ENCODE measurements at places on chromosomes 7 and 10.

- no peak for DNase-seq
Observed at GRCh38 chr7:55569797-55570196, 2.5 kb downstream of the VOPP1 start.

- DNase-seq = no peak
Observed at GRCh38 chr10:87861566-87861952, 1.8 kb downstream of the KLLN start.

DNA sequence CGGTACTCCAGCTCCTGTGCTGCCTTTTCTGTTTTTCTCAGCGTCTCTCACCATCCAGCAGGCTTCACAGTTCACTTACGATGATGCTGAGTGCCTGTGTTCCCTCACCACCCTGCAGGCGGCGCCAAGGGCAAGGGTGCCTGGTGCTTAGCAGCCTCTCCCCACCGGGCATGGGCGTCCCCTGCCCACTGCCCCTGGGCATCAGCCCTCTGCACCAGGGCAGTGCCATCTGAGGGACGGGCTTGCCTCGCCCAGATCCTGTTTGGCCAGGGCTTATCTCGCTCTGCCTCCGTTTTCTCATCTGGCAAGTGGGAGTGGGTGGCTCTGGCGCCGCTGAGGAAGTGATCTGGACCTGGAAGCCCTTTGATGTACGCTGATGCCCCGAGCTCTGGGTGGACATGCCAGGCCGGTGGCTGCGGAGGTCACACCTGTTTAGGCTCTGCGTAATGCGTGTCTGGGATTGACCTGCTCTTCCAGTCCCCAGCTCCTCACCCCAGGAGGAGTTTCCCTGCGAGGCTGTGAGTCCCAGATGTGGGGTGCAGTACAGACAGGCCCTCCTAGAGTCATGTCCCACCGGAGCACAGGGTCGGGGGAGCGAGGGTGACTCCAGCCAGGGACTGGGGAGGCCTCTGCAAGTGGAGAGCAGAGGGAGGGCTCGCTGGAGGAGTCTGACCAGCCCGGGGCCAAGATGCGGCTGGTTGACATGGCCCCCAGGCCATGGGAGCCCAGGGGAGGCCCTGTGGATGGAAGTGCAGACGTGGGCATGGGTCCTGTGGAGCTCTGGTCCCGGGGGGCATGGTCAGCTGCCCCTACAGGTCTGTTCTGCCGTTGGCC is 11.8 kb downstream of the TTYH3 start:
- DNase-seq = no peak

GRCh38 chr7:78379148-78379547 is 580.6 kb downstream of the PHTF2 start:
- no peak for DNase-seq

DNA sequence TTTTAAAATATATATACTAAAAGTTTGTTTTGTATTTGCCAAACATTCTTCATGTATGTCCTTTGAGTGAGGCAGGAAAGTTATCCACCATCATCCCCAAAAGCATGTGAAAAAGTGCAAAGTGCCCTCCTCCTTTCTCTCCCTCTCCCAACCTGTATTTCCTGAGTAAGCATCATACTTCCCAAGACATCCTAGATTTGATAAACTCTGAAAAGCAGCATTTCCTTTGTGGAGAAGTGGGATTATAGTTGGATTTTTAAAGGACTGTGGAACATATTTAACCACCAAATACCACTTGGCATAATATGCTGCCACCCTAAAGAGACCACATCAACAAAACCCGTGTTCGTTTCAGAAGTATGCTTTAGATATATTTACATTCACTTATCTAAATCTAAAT is 36.9 kb downstream of the NET1 start:
- no peak for DNase-seq

GRCh38 chr7:45026984-45027773 is 27.2 kb downstream of the CCM2 start:
- DNase-seq = no peak

DNA sequence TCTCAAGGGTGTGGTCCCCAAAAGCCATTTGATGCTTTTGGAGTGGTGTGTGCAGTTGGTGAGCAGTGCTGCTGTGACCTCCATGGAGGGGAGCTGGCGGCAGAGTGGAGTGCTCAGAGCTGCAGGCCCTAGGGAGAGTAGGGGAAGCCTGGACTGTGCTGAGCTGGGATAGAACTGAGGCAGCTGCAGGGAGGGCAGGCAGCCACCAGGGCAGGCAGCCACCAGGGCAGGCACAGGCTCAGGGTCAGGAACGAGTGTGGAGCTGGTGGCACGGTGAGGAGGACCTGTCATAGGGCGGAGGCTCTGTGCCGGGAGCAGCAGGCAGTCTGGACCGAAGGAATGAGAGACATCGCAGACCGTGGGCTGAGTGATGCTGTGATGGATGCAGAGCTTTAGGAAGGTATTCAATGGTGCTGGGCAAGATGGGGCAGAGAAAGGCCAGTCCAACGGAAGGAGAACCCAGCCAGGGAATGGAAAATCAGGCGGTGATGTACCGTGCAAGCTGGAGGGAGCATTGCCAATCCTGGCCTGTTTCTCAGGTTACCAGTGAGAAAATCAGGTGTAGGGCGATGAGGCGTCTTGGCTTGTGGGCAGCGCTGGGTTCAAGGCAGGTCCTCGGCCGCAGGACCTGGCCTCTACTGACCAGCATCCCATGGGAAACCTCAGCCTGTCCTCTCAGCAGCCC is 152.6 kb downstream of the CAMK1D start:
- no peak for DNase-seq

GRCh38 chr10:18229826-18230225 is 89.6 kb downstream of the CACNB2 start:
- DNase-seq = no peak

DNA sequence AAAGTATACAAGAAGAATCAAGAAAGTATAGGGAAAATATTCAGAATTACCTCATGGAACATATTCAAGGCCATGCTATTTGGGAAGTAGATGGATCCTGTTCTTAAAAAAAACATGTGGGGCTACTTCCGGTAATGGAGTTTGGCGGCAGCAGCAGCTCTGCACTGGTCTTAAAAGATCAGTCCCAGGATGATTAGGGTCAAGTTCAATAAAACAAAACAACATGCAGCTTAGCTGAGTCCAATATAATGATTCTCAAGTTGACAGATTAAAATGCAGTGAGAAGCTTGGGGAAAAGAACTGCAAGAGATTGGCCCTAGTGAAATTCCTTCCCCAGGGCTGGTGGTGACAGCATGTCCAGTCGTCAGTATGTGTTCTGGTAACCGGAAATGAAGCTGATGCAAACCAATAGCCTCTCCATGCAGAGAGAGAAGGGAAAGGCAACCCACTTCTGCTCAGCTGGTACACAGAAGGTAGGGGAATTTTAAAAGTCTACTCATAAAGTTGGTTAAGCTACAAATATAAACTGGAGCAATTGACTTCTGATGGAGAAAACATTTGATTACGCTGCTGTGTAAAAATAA is 305.1 kb upstream of the IMMP2L start:
- DNase-seq = no peak

DNA sequence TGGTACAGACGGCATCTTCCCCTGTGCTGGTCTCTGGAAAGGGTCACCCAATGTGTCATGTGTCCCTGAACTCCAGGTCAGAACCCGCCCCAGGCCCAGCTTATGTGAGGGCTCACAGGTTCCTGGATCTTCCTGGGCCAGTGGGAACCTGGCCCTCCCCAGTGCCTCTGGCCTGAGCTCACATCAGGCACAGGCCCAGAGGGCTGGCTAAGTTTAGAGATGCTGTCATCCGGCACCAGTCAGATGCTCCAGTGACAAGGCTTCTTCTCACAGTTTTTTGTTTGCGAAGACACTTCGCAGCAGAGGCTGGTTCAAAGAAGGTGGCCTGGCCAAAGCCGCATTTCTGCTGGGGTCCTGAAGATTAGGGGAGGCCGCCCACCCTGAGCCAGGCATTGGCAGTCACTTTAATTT is 11.8 kb downstream of the CAMK2B start:
- DNase-seq = no peak

DNA sequence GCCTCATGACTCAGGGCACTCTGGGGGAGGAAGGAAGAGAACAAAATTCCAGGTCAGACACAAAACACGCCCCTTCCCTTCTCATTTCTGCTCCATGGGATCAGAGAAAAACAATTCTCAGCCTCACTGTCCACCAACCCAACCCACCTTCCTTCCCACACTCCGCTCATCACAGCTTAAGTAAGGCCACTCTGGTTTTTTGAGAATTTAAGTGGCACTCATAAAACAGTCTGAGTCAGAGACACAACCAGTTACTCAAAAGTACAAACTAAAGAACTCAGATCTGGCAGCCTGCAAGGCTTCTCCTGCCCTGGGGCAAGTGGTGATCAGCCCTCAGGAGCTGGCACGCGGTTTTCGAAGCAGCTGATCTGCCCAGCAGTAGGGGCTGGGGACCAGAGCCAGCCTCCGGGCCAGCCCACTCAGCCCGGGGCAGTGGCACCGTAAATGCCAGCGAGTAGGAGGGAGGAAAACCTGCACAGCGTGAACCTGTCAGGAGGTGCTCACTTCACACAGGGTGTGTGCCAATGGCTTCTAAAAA is 39.1 kb upstream of the ABLIM1 start:
- no peak for DNase-seq

- no peak for DNase-seq
Observed at GRCh38 chr7:155778349-155778748, 33.9 kb downstream of the SHH start.

DNA sequence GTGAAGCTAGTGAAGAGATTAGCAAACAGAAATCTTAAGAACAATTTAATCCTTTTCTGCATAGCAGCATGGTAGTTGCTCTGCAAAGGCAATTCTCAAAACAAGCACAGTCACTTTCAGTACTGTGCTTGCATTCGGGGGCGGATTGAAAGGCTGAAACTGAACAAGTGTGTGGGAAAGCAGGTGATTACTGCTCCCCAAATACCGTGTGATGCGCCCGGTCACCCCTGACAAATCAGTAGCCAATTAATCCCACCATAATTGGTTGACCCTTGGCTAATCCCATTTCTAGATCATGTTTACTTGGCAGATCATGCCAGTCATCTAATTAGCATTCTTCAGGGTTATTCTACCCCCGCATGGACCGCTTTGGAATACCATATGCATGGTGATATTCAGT is 76.5 kb upstream of the ADRB1 start:
- DNase-seq = no peak

- DNase-seq = no peak
Observed at GRCh38 chr7:123352973-123353372, 153.2 kb upstream of the SLC13A1 start.

GRCh38 chr7:109322833-109323232 is 753.2 kb downstream of the DNAJB9 start:
- DNase-seq = no peak

GRCh38 chr7:28061824-28062196 is 118.8 kb downstream of the JAZF1 start:
- no peak for DNase-seq

DNA sequence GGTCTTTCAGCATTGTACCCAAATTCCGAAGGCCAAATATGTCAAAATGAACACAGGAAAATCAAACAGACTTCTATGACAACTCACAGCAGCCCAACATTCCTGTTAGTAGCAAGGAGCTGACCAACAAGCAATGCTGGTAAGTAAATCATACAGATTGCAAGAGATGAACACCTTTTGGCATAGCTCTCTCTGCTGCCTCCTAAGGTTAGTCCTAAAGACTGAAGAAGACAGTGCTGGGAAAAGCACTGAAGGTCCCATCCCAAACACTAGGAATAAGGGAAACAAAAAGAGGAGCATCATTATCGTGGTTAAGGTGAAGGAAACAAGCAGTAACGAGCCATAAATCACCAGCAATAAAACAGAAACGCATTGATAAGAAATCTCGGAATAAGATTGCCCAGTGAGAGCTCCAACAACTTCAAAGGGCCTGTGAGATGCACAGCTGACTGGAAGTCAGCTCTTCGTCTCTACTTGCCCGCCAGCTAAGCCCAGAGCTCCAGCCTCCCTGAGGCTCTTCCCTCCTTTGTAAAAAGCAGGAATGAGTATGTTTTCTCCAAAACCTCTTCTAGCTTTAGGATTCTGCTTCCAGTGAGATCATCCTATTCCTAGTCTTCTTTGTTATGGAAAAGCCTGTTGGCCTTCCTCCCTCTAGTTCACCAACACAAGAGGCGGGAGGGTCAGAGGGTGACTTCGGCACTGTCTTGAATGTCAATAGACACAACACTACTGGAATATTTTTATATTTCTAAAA is 15.3 kb downstream of the NUDT5 start:
- DNase-seq = no peak

DNA sequence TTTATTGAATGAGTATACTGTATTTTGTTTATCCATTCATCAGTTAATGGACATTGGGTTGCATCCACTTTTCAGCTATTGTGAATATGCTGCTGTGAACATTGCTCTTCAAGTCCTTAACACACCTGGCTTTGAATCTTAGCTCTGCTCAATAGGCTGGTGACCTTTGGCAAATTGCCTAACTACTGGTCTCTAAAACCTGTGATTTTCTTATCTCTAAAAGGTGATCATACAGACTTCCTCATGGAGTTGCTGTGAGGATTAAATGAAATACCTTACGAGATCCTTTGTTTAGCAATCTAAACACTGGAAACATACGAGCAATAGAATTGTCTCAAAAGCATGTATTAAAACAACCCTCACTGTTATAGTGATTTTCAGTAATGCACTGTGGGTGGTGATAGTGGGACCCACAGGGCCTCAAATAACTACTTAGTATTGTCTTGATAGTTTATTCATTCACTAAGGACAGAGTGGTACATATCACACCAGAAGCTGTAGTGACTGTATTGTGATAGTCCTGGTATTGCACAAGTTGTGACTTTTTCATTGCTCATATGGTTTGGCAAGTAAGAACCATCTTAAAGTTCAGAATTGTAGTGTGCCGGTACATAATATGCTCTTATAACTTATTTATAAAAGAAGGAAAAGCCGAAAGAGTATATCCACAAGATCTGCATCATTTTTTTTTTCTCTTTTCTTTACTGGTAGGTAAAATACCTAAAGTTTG is 257.6 kb downstream of the EXOC4 start:
- DNase-seq = no peak

DNA sequence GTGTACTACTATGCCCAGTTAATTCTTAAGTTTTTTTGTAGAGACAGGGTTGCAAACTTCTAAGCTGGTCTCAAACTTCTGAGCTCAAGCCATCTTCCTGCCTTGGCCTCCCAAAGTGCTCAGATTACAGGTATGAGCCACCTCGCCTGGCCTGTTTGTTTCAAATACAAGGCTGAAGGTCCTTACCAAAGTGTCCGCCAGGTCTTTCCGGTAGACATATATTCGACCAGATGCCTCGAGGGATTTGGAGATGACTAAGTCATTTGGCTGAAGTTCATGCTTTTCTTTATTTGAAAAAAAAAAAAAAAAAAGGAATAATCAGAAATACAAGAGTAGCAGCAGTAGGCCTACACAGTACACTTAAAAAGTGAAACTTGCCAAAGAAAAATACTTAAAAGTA is 204.5 kb upstream of the CDCA7L start:
- DNase-seq = no peak

DNA sequence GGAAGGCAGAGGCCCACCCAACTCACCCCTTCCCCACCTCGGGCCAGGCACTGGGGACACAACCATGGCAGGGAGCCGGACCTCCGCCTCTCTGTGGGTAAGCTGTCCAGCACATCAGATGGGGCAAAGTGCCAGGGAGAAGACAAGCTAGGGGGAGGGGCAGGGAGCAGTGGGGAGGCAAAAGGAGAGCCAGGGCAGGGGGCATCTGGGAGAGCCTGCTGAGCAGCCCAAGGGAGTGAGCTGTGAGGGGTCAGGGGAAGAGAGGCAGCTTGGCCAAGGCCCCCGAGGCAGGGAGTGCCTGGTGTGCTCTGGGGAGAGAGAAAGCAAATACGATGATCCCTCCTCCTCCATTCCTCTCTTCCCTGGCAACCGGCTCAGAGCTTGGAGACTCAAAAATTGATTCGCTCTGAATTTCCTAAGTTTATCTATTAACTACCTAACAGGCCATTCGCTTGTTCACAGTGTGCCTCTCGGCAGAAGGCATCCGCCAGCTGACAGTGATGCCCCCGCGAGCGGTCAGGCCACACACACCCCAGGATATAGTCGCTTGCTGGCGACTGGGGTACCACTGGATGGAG is 4.5 kb downstream of the CAMK2B start:
- DNase-seq = no peak

Data from NCI-H1436 (cell line).